ENCODE measurements at places on chromosomes 7 and 10.

DNA sequence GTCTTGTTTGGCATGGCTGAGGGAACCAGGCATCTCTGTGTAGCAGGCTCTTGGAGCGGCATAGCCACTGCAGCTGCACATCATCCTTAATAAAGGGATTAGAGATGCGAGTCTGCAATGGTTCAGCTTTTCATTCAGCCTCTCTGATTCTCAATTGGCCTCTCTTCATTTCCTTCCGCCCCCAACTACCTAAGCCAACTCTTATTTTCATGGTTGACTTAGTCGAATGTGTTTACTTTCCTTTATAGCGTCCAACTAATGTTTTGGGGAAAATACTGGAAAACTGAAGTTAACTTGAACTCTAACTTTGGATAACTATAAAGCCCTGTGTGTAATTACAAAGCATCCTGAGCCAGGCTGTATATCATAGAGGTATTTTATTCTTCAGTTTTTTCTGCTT is 202.2 kb upstream of the KIAA1217 start:
- ATAC-seq = no peak

- peak; percentile 80 for ATAC-seq
Observed at GRCh38 chr10:5752301-5752871, 60.8 kb downstream of the GDI2 start.

GRCh38 chr10:191703-192518 is 56.7 kb downstream of the ZMYND11 start:
- no peak for ATAC-seq

DNA sequence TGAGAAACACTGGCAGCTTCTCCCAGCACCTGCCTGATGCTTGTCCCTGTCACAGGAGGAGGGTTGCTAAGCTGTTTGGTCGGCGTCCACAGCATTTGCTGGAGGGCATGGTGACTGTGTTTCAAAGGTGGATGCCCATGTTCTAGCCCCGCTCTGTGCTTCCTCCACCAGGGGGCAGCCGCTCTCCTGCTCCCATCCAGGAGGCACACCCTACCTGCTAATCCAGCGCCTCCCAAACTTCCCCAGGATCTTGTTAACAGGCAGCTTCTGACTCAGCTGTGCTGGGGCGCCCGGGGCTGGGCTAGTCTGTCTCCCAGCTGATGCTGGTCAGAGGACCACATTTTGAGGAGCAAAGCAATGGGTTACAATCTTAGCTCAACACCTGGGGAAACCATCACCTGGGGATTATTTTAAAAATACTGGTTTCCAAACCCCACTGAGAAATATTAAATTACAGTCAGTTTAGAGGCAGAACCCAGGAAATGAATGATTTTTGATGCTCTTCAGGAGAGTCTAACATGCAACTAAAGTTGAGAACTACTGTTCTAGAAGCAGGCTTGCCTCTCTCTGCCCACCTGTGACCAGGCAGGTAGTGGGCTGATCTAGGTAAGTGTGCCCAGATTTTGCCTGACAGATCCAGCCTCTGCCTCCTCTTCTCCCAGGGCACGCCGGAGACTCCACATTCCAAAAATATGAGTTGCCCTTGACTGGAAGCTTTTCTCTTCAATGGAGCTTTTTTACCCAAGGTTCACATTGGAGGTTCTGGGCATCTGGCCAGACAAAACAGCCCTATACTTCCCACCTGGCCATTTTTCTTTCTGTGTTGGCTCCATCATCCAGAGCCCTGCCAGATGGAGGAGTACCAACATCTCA is 92.7 kb upstream of the GPR26 start:
- ATAC-seq = peak; percentile 22

- no peak for ATAC-seq
Observed at GRCh38 chr7:19116121-19117090, 1.0 kb downstream of the TWIST1 start.

DNA sequence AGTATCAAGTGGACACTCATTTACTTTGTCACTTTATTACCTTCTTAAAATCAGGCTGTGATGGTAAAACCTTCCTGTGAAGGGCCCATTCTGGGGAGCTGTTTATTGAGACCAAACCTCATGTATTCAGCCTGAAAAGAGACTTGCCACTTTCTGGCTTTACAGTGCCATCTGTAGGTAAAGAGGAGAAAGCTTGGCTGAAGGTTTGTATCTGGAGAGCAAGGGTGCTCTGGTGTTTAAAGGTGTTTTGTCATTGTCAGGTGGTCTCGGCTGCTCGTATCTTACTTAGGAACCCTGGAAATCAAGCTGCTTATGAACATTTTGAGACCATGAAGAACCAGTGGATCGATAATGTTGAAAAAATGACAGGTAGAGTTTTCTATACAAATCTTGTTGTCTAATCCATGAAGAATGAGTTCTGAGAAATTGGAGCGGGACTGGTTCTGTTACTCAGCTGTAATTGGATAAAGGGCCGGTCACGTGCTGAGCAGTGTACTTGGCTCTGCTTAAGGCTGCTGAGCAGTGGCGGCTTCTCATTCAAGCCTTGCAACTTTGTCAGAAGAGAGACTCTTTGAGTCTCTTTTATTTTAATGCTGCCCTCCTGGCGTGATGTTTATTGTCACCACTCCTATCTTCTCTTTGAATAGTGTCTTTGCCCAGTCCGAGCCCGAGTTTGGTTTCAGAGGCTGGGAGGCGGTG is 46.9 kb downstream of the AP3M1 start:
- ATAC-seq = no peak

DNA sequence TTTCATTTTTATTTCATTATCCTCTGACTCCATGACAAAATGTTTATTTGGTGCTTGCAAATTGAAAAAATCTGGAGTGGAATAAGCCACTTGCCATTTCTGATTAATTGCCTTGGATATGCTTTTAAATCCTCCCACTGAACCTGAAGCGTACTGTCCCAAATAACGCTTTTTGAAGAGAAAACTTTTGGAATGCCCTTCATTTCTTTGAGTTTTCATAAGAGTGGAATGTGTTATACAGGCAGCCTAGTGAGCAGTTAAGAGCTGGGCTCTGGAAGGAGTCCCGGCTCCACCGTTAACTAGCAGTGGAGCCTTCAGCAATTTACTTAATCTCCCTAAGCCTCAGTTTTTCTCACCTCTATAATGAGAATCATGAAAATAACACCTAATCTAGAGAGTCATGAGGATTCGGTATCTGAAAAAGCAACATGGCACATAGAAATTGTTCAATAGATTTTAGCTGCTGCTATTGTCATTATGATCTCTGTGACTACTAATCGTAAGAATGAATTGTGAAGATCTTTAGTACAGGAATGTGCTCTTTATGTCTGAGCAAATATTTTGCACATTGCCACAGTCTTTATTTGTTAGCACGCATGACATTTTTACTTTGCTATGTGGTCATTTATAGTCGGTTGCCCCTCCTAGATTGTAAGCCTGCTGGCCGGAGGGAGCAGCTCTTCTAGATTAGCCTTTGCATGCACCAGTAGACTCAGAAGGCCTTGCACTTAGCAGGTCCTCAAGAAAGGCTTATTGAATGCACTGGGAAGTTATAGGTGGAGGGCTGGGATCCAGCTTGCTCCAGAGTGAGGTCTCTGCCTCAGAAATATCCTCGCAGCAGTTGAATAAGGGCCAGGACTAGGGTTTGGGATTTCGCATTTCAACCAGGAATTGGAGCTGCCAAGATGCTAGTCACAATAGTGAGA is 59.4 kb downstream of the PLCE1 start:
- ATAC-seq = no peak

DNA sequence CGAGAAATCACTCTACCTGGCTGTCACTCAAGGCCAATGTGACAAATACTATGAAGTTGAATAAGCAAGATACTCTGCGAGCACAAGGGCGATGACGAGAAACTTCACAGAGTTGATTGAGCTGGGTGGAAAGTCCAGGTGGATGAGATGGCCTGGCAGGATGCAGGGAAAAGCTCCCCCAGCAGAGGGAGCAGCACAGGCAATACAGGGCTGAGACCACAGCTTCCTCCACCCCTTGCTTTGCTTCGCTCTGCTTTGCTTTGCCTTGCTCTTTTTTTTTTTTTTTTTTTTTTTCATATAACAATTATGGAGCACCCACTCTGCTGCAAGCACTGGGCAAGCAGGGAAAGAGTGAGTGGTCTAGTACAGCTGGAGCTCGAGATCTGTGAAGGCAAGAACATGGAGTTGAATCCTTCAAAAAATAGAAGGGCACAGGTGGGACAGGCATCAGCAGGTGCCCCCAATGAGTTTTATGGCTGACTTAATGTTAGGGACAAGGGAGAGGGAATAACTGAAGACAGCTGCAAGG is 88.3 kb downstream of the CABCOCO1 start:
- no peak for ATAC-seq

GRCh38 chr7:99218406-99219184 is 10.7 kb upstream of the KPNA7 start:
- no peak for ATAC-seq

DNA sequence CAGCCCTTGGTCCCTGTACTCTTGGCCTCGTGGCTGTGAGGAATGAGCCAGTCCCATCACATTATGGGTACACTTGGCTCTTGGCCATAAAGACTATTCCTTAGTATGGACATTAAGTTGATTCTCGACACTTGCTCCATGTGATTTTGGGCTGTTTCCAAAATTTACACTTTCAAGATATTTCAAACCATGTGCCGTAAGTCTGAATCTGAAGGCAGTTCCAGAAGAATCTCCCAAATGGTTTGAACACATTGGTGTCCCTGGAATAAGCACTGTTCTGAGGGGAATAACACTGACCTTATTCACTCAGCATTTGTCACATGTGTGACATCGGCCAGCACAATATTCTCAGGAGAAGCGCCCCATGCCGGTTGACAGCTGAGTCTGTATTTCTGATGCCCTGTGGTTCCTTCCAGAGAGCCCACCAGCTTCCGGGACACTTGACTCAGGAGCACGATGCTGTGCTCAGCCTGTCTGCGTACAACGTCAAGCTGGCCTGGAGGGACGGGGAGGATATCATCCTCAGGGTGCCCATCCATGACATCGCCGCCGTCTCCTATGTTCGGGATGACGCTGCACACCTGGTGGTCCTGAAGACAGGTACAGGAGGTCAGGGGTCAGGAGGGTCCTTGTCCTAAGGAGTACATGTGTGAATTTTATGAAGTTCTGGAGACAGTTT is 24.6 kb downstream of the NACAD start:
- no peak for ATAC-seq

DNA sequence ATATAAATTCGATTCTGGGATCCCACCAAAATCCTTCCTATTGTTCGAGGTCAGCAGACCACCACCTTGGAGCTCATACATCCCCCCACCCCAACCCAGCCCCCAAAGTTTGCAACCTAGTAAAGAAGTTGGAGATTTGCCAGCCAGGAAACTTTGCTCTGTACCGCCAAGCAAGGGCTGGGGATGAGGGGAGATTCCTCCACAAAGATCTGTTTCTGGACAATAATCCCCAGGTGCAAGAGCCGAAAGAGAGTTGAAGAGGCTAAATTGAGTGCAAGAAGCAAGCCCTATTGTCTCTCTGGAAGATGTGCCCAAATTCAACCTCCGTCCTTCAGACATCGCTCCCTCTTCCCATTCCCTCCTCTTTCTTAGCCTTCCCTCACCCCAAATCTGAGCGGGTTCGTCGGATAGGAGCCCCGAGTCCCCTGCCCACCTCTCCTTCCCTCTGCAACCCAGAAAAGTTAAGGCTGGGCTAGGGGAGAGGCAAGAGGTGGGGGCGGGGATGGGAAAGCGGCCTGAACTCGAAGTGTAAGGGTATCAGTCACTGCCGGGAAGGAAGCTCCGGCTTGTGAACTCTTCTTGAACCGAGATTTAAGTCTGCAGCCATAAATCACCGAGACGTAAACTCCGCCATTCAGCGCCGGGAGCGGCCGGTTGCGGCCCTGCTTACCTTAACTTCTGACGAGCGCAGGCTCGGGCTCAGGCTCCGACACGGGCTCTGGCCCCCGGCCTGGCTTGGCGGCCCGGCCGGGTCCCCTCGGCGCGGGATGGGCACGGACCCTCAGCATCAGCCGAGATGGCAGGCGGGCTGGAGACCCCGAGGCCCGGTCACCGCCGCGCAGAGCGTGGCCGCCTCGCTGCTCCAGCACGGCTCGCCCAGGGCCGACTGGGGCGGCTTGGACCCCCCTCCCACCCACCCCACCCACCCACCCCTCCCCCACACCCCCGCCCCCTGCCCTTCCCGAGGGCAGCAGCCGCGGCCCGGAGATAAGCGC is 10.8 kb upstream of the HOXA2 start:
- ATAC-seq = peak; percentile 50

DNA sequence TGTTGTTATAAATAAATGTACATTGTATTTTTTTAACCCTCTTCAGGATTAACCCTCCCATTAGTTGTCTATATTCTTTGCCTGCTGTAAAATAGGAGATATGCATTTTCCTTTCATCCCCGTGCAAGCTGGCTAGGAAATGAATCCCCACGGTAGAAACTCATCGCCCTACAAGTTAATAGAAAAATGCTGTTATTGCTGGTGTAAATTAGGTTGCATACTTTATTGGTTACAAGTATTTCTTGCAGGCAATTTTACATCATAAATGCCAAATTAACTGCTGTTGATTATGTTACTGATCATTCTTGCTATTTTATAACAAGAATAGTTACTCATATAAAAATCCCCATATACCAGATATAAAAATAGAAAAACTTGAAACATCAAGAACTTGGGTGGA is 454.2 kb upstream of the KLF6 start:
- no peak for ATAC-seq

DNA sequence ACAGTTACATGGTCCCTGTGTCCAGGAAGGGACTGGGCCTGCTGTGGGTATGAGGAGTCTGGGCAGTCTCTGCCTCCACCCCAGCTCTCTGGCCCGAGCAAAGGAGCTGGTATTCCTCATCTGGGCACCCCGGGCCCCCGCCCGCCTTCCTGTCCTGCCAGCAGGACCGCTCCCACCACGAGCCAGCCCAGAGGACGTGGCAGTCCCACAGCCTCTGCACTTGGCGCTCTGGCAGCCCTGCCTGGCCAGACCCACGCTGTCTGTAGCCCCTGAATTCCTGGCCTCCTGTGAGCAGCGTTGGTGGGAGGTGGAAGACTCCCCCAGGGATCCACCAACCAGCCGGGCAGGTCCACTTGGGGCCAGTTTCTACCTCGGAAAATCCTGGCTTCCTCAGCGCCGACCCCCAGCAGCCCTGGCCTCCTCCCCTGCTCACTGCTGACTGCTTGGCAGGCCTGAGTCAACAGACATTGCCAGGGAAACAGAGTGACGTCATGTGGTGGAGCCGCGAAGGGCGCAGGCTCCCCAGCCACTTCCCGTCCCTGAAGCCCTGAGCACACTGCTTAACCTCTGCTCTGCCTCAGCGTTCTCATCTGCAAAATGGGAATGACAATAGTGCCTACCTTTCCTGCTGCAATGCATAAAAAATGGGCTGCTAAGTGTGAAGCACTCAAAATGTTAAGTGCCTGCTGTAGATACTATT is 21.6 kb upstream of the LIMK1 start:
- peak; percentile 93 for ATAC-seq

Data from motor neuron (in vitro differentiated cells).